ENCODE measurements at places on chromosomes 7 and 10.

- no peak for DNase-seq
Measured at GRCh38 chr7:70480927-70481569, 650.9 kb upstream of the GALNT17 start.

GRCh38 chr7:47088329-47089067, 493.4 kb downstream of the TNS3 start:
- no peak for DNase-seq

GRCh38 chr10:1664333-1664964, 72.9 kb downstream of the ADARB2 start:
- DNase-seq, result no peak

GRCh38 chr7:88437132-88437531, 130.4 kb upstream of the STEAP4 start:
- no peak for DNase-seq

- DNase-seq, result no peak
Measured at GRCh38 chr7:114989531-114989930, 67.6 kb downstream of the MDFIC start.

DNA sequence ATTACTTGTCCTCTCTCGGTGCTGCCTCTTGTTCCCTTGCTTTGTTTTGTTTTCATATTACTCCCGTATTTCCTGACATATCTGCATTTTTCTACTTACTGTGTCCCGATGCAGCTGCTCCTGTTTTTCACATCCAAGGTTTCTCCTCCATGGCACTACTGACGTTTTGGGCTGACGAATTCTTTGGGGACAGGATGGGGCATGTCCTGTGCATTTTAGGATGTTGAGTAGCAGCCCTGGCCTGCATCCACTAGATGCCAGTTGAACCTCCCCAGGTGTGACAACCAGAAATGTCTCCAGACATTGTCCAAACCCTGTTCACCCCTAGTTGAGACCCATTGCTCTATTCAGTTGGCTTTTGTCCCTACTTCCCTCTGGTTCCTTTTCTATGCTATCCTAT, 12.4 kb downstream of the ZNF789 start:
- no peak for DNase-seq

DNA sequence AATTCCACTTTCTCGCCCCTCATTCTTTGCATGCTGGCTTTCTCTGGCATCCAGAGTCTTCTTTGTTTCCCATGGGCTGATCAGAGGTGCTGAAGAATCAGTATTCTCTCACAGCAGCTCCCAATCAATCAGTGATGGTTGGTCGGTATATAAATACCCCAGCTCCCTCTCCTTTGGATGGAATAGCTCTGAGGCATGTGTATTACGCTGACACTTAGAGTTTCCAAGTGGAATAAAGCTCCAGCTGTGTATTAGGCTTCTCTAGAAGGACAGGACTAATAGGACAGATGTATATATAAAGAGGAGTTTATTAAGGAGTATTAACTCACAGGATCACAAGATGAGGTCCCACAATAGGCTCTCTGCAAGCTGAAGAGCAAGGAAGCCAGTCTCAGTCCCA, 218.3 kb upstream of the GRB10 start:
- DNase-seq, result no peak

- no peak for DNase-seq
Measured at GRCh38 chr7:144529269-144529926, 125.9 kb upstream of the NOBOX start.

GRCh38 chr7:150931199-150931869, 46.8 kb downstream of the KCNH2 start:
- no peak for DNase-seq

DNA sequence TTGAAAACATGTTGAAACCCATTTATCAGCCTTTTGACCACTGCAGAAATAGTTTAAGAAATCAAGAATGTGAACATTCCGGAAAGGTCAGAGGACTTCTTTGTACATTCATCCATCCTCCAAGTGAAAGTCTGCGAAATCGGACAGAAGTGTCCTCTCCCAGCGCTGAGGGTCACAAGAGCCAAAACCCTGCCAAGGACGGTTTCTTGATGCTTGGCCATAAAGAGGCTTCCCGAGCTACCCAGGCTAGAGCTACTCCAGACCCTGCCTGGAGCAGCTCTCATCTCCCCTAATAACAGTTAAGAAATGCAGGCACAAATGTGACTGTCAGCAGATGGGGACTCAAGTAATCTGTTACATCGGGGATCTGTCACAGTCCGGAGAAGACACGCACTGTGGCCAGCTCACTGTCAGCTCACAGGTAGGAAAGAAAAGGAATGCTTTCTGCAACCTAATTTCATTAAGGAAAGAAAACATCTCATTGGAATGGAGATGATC, 4.5 kb upstream of the CYTH3 start:
- no peak for DNase-seq

DNA sequence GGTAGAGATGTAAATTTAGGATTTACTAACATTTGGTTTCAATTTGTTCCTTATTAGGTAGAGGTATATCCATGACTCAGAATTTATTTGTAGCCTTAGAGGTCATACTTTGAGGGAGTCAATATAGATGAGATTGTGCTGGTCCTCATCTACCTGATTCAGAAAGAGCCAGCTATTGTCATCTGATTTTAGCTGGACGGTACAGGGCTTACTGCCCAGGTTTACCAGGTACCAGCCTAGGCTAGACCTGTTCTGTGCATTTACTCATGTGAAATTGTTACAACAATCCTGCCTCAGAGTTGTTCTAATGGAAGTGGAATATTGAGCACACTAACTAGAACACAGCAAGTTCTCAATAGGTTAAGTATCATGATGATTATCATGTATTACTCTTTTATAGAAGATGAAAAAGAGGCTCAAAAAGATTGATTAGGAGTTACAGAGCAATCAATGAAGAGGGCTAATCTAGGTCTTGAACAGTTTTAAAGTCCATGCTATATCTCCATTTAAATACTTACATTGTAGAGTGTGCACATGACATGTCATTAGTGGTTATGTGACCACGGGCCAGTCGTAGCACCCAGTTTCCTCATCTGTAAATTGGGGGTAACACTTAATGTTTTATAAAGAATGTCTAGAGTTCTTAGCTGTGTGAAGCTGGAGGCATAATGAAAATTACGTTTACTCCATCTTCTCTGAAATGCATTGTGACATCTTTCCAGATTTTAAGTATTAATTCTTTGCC, 42.1 kb downstream of the TRIM24 start:
- DNase-seq, result no peak

DNA sequence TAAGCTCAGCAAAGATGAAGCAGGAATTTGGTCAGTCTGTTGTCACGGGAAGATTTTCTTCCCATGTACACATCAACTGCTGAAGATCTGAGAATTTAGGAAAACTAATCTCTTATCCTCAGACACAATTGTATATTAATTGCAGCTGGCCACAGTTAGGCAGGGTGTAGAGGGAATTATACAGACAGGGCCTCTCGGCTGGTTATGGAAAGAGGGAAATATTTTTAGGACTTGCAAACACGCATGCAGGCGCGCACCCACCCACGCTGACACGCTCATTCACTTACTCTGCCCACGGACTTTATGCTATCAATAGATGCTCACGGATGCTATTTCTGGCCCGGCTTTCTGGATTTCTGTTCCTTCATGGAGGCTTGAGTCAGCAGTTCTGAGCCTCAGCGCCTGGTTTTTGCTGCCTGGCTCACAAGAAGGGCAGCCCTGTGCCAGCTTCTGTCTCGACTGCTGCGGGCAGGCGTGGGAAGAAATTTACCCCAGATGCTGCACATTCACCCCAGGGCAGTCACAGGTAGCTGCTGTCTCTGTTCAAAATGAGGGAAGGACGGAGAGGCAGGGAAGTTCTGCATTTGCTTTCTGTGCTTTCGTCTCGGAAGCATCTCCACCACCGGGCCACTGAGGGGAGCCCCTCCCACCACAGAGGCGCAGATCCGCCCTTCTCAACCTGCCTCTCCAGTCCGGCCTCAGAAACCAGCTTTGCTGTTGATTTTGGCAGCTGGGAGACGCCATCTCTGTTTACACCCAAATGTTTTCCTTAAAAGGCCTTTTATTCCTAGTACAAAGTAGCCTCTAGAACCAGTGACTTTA, 116.3 kb upstream of the BTBD16 start:
- DNase-seq, result no peak

GRCh38 chr7:72538856-72539255, 126.7 kb upstream of the CALN1 start:
- no peak for DNase-seq

DNA sequence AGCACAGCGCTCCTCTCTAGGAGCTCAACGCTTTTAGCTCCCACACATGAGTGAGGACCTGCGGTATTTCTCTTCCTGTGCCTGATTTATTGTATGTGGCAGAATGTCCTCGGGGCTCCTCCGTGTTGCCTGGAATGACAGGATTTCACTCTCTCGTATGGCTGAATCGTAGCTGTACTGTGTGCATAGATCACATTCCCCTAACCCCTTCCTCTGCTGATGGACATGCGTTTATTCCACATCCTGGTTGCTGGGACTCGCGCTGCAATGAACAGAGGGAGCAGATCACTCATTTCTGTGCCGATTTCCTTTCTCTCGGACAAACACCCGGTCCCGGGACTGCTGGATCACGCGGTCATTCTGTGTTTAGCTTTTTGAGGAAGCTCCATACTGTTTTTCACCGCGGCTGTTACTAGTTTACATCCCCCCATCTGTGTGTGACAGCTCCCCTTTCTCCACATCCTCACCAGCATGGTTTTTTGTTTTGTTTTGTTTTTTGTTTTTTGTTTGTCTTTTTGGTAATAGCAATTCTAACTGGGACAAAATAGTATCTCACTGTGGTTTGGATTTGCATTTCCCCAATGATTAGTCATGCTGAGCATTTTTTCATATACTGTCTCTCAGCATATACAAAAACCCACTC, 76.3 kb downstream of the FOXL3 start:
- DNase-seq, result no peak

DNA sequence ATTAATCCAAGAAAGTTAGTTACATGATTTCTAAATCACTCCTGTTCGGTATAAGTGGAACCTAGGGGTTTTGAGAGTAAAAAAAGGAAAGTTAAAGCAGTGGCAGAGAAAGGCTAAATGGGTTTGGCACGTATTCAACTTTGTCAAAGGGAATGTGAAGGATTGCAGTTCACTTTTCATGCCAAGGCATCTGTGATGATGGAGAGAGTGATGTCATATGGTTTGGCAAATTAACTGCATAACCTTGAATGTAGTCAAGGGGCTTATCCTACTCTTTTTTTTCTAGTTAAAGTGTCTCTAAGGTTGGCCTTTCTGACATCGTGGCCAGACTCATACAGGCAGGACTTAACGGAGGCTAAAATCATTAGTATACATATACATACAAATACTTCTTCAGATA, 277.8 kb downstream of the EXOC4 start:
- peak; percentile 53 for DNase-seq

DNA sequence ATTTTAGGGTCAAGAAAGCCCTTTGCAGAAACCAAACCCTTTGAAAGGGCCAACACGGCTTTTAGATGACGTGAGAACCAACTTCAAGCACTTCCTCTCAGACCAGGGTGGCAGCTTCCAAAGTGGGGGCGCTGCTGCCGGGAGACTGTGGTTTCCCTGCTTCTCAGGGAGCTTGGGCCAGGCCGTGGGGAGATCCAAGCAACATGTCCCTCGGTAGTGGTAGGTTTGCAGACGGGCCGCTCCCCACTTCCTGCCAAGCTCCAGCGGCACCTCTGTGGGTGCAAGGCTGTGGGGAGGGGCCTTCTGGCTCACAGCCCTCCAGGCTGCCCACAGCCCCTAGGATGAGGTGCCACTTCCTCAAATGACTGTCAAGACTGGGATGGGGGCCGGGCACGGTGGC, 132.4 kb downstream of the FAM53B start:
- no peak for DNase-seq

GRCh38 chr10:18984531-18984930, 64.1 kb upstream of the MALRD1 start:
- no peak for DNase-seq

DNA sequence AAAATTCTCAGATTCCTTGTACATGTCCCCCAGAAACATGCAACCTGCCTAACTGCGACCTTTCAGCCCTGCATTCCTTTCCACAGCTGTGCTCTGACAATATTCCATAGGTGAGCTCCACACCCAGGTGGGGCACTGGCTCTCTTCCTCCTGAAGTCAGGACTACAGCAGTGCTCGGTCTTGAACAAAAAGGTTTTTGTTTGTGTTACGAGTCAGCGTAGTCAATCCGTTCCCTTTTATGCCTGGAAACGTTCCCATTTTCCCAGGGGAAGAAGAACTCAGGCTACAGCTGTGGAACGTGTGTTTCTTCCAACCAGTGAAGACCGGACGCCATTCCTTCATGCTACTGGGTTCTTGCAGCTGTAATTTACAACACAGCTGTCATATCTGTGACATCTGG, 52.4 kb upstream of the PFKP start:
- DNase-seq, result no peak

- DNase-seq, result no peak
Measured at GRCh38 chr10:101379663-101380352, 25.8 kb downstream of the BTRC start.

- no peak for DNase-seq
Measured at GRCh38 chr7:43437001-43437400, 145.9 kb upstream of the STK17A start.

- no peak for DNase-seq
Measured at GRCh38 chr7:125112850-125113249, 183.2 kb upstream of the POT1 start.

- no peak for DNase-seq
Measured at GRCh38 chr10:74190494-74190893, 39.5 kb downstream of the ADK start.

GRCh38 chr10:62745581-62745980, 58.9 kb upstream of the ADO start:
- DNase-seq, result no peak

GRCh38 chr10:77110757-77111156, 526.9 kb downstream of the KCNMA1 start:
- no peak for DNase-seq

- DNase-seq, result no peak
Measured at GRCh38 chr10:34555653-34556052, 259.4 kb downstream of the PARD3 start.

DNA sequence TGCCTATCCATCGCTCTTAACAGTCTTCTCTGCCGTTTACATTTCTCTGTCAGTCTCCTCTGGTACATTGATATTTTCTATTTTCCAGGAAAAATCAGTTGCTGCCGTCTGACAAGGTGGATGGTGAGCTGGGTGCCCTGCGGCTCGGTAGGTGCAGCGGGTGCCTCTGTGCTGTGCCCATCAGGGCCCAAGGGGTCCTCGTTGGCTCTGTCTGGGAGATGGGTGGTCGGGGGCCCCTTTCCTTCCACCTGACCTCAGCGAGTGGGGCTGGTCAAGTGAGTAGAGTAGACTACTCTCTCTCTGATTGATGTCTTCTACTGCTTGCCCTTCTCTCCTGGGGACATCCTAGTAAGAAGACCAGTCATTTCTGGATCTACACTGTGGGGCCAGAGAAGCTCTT, 57.4 kb downstream of the MINDY4 start:
- no peak for DNase-seq

DNA sequence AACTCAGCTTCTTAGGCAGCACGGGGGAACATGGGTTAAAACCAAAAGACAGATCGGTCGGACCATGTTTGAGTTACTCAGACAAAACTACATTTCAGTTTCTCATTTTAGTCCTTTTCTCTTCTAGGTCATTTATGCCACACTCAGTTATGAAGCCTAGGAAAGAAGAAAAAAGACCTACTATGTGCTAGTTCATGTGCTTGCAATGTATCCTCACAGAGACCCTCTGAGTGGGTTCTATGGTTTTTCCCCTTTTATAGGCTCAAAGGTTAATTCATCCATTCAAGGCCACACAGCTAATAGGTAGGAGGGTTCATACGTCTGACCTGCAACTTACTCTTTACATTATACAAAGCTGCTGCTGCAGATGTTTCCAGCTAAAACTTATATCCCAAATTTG, 104.7 kb upstream of the ZNF438 start:
- no peak for DNase-seq
